RWPE2 (cell line): ENCODE measurements at places on chromosomes 11 and 22.

DNA sequence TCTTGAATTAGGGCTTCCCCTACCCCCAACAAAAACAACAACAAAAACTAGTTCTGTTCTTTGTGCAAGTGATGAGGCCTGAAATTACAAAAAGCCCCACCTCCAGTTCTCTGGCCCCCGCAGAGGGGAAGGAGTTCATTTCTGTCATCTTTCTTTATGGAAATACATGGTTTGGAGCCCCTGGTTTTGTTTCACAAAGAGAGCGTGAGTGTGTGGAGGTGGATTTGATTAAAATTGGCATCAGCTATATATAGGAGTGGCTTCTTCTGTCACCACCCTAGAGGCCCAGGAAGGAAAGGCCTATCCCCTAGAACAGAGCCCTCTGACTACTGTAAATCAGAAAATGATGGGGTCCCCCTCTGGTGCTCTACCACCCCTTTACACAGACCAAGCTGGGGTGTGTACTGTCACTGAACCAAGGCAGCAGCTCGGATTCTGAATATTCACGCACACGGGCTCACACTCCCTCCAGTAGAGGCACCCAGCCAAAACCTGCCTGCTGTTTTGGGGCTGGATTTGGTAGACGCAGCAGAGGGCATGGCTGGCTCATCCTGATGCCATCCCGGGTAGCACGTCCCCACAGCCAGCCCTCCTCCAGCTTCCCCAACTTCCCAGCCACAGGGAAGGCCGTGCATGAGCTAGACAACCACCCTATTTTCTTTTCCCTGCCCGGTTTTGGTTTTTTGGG is 19.4 kb downstream of the RCOR2 start:
- DNase-seq, result no peak
- H3K36me3 ChIP-seq, result peaks cover 73% of the 10 kb centered on the region
- H3K27ac ChIP-seq, result no peak overlapping the region
- H3K4me1 ChIP-seq, result no peaks in the 10 kb centered on the region

GRCh38 chr11:26333906-26334305 is 2.0 kb downstream of the ANO3 start:
- no peak overlapping the region for H3K27ac ChIP-seq
- no peaks in the 10 kb centered on the region for H3K36me3 ChIP-seq
- no peak overlapping the region for H3K4me3 ChIP-seq
- peaks cover 51% of the 10 kb centered on the region for H3K27me3 ChIP-seq
- no peak for DNase-seq

DNA sequence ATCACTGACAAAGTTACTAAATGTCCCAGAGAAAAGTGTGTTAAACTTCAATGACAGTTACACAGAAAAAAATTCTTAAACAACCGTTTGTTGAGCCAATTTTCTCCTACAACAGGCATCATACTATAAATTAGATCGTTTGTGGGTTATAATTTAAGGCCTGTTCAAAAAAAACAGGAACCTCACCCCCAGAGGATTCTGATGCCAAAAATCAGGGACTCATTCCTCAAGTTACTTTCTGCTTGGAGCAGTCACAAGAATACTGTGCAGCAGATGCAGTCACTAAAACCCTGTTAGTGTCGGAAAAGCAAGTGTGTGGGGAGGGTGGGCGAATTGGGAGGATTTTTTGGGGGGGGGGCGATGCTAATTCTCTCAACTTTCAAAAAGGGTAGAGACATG is 657 bp downstream of the CWC15 start:
- no peak overlapping the region for H3K27ac ChIP-seq
- no peak for DNase-seq
- no peaks in the 10 kb centered on the region for H3K27me3 ChIP-seq
- H3K4me3 ChIP-seq, result peak overlapping the region; percentile 67
- peaks cover 59% of the 10 kb centered on the region for H3K36me3 ChIP-seq

GRCh38 chr11:8814923-8815240 is 96.1 kb upstream of the AKIP1 start:
- H3K27ac ChIP-seq, result peak overlapping the region; percentile 99
- no peak overlapping the region for H3K4me3 ChIP-seq
- DNase-seq, result no peak
- H3K4me1 ChIP-seq, result peaks cover 41% of the 10 kb centered on the region

DNA sequence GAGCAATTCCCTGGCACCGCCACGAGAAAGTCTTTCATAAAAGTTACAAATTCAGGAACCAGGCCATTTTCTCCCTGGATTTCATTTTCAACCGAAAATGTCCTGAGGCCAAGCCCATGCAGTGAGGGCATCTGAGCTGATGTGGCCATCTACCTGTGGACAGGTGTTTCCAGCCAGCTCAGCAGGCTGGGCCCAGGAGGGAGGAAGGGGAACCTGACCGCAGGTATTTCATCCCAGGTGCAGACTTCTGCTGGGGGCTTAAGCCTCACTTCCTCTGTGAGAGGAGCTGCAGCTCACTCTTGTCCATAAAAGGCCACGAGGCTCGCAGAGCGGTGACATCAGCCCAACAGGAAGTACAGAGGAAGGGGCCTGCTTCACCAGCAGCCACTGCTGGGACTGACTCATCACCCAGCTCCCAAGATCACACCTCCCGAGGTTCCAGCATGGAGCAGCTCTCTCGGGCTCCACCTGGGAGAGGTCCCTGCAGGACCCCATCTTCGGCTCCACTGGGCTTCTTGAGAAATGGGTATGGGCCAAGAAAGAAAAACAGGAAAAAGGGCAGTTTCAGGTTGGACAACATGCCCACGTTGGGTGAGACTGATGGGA is 56.4 kb downstream of the MYH9 start:
- H3K27me3 ChIP-seq, result no peaks in the 10 kb centered on the region
- peaks cover 87% of the 10 kb centered on the region for H3K36me3 ChIP-seq
- H3K4me3 ChIP-seq, result no peak overlapping the region
- H3K4me1 ChIP-seq, result peaks cover 84% of the 10 kb centered on the region
- peak; percentile 97 for DNase-seq

GRCh38 chr11:94806419-94806818 is 38.3 kb downstream of the AMOTL1 start:
- H3K4me3 ChIP-seq, result no peak overlapping the region
- H3K36me3 ChIP-seq, result peaks cover 88% of the 10 kb centered on the region
- H3K27ac ChIP-seq, result no peak overlapping the region
- no peaks in the 10 kb centered on the region for H3K4me1 ChIP-seq

DNA sequence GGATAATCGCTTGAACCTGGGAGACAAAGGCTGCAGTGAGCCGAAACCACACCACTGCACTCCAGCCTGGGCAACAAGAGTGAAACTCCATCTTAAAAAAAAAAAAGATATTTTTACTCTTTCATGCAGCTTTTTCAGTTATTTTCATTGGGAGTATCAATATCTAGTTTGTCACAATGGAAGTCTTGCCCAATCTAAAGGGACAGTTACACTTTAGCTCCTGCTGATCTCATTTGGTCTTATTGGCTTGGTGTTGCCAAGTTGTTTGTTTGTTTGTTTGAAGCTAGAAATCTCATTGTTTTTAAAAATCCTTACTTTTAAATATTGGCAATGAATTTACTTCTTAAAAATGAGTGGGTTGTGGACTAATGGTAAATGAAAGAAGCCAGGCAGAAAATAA is 24.7 kb downstream of the CEP295 start:
- H3K4me3 ChIP-seq, result no peak overlapping the region
- peak overlapping the region; percentile 8 for H3K27ac ChIP-seq
- H3K36me3 ChIP-seq, result peaks cover 93% of the 10 kb centered on the region
- DNase-seq, result no peak
- no peaks in the 10 kb centered on the region for H3K4me1 ChIP-seq
